ENCODE measurements at places on chromosomes 12 and 14. TPM values are rescaled to one million over a fixed set of nuclear protein-coding genes. Genes with fewer than 3 reads are reported as not detected.

PLA2G1B gene
- total RNA-seq: not detected

MYF6 gene
- total RNA-seq: not detected

MIP gene
- not detected for total RNA-seq

SMCO3 gene
- total RNA-seq: not detected

GPHB5 gene
- total RNA-seq: not detected

R3HDM2 gene
- total RNA-seq: 97.1 TPM

TMTC1 gene
- not detected for total RNA-seq

INHBE gene
- total RNA-seq: not detected

MYL6B gene
- total RNA-seq: 47.8 TPM

NTF3 gene
- total RNA-seq: not detected

PPP4R4 gene
- total RNA-seq: 0.57 TPM

EFS gene
- not detected for total RNA-seq

ATG2B gene
- 19.7 TPM for total RNA-seq

TAS2R31 gene
- total RNA-seq: 2.9 TPM

MAP4K5 gene
- total RNA-seq: 46.1 TPM

RAD9B gene
- 1.8 TPM for total RNA-seq

TMTC2 gene
- total RNA-seq: 4.1 TPM

SPRING1 gene
- total RNA-seq: 26.7 TPM

Data from activated naive CD8-positive, alpha-beta T cell treated with anti-CD3 and anti-CD28 coated beads, Interleukin-2, amount 10 ng/mL, durations not matched to agents 7 days and 5 days (primary cell).